ENCODE measurements at places on chromosomes 3 and 15.

GRCh38 chr3:136547293-136547692 is 204.9 kb downstream of the STAG1 start:
- no peak for DNase-seq

GRCh38 chr3:20051123-20051806 is 11.0 kb downstream of the KAT2B start:
- no peak for DNase-seq

- no peak for DNase-seq
Observed at GRCh38 chr3:66432767-66433521, 67.9 kb downstream of the LRIG1 start.

- DNase-seq = no peak
Observed at GRCh38 chr15:68830141-68830785, 9.6 kb upstream of the ANP32A start.

- DNase-seq = no peak
Observed at GRCh38 chr15:65532738-65533051, 2.4 kb downstream of the HACD3 start.

Data from NCI-H2227 treated with DMSO at 0.1 percent for 48 hours (cell line).